ENCODE measurements at places on chromosomes 16 and 17.

DNA sequence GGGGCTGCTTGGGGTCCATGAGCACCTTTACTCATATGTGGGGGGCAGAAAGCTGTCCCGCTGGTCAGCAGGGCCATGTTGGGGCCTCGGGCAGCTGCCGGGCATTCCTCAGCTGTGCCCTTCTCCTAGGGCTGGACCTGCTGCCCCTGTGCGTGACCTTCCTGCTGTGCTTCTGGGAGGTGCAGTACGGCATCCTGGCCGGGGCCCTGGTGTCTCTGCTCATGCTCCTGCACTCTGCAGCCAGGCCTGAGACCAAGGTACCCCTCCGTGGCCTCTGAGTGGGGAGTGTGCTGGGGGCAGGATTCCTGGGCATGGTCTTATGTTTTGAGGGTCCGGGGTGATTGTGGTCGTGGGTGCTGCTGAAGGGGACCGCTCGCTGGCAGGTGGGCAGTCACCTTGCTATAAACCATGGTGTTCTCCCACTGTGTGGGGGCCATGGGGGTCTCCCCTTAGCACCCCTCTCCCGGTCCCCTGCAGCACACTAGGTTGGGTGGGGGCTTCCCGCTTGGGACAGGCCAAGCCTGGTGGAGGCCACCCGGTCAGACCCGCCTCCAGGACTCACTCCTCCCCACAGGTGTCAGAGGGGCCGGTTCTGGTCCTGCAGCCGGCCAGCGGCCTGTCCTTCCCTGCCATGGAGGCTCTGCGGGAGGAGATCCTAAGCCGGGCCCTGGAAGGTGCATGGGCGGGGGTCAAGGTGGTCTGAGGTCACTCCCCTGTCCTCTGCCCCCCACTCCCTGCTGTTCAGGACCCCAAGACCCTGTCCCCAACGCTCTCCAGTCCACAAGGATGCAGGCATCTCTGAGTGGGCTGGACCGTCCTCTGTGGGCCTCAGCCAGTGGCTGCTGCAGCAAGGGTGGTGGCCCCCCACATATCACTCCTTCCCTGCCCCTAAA, 12.4 kb upstream of the RNF213 start:
- no peak for DNase-seq

- DNase-seq, result no peak
Measured at GRCh38 chr17:63222655-63223054, 223.5 kb downstream of the CYB561 start.

- DNase-seq, result no peak
Measured at GRCh38 chr16:25692351-25692741, 587 bp downstream of the HS3ST4 start.

- no peak for DNase-seq
Measured at GRCh38 chr17:34154961-34155730, 99.9 kb upstream of the CCL2 start.

DNA sequence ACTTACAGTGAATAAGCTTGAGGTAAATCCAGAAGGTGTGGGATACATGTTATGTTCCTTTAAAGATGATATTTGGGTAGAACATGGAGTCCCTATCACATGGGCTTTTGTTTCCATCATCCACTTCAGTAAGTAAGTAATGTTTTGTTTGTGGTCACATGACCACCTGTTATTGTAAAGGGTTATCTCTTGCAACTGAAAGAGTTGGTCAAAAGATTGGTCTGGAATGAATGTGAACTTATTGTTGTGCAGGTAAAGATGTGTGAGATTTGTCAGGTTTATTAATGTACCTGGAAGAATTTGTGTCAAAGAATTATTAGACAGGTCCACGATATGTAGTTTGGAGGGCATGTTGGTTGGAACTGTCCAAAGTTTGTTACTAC, 1.6 kb downstream of the OMG start:
- no peak for DNase-seq

DNA sequence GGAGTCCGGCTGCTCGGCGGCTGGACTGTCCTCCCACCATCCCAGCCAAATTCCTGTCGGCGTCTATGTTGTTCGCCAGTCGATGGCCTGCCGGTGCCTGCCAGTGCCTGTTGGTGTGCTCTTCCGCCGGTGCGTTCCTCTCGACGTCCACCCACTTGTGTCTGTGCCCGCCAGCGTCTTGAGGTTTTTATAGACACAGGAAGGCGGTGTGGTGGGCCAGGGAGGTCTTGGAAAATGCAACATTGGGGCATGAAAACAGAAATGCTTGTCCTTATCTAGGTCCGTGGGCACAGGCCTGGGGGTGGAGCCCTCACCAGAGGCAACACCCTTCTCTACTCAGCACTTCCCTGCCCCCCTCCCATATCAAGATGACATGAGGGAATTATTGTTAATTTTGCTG, 167.8 kb downstream of the IRF8 start:
- DNase-seq, result no peak

- DNase-seq, result no peak
Measured at GRCh38 chr17:59811209-59811608, 81.5 kb downstream of the TUBD1 start.

DNA sequence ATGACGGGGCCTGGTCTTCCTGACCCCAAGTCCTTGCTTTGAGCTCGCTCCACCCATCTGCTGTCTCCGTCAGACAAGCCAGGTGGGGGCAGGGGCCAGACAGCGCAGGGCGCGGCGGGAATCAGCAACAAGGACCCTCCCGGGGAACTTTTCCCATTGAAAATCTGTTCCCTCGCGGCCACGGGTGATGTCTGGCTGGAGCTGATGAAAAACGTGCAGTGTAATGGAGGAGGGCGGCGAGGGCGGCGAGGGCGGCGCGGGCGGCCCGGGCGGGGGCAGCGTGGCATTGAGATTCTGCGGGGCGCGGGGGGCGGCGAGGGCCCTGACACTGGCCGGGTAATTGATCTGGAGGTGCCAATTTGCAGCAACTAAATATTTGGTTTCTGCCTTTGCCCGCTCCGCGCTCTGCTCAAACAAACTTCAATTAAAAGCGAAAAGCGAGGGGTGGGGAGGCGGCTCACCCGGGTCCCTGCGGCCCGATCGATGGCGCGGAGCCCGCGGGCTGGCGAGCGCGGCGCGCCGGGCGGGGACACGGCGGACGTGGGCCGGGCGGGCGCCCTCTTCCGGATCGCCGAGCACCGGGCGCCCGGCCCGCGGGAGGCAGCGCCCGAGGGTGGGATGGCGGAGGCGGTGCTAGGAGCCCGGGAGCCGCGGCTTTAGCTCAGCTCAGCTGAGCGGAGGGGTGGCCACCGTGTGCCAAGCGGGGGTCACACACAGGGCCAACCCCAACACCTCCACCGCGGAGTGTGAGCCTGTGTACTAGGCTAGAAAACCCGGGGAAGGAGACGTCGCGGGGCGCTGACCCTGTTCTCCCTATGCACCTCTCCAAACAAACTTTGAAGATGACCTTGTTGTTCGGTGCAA, 32.4 kb downstream of the DCAKD start:
- DNase-seq, result peak; percentile 26

GRCh38 chr17:49338883-49339282, 23.2 kb downstream of the ZNF652 start:
- DNase-seq, result peak; percentile 43

- DNase-seq, result no peak
Measured at GRCh38 chr17:70563281-70563820, 394.0 kb downstream of the KCNJ2 start.
